NK-92 treated with Interleukin-12 subunit alpha and Interleukin-12 subunit beta, amount 100 ng/mL, for 24 hours (cell line): ENCODE measurements at places on chromosomes 6 and 20.

DNA sequence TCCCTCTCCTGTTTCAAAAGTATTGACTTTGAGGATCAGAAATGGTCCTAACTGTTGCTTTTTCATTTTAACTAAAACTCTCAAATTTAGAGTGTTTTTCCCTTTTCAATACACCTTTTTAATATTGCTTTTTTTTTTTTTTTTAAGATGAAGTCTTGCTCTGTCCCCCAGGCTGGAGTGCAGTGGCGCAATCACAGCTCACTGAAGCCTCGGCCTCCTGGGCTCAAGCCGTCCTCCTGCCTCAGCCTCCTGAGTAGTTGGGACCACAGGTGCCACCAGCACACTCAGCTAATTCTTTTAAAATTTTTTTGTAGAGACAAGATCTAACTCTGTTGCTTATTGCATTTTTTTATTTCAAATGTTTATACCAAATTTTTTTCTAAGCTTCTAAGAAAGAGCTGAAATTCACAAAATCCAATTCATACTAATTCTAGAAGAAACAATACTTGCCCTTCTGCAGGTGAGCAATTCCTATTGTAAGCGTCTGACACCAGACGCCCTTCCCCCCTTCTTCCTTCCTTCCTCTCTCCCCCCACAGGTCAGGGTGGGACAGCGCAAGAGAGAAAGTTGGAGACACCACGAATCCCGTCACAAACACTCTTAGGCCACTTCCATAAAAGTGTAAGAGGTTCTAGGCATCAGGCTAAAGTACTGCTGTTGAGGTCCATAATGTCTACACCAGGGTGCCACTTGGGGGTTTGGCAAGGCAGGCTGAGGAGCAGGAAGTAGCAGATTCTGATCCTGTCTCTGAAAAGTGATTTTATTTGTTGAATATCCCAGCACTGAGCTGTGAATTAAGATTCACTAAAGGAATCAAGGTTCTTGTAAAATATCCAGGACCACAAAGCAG, 12.8 kb downstream of the DLL1 start:
- no peak for DNase-seq

DNA sequence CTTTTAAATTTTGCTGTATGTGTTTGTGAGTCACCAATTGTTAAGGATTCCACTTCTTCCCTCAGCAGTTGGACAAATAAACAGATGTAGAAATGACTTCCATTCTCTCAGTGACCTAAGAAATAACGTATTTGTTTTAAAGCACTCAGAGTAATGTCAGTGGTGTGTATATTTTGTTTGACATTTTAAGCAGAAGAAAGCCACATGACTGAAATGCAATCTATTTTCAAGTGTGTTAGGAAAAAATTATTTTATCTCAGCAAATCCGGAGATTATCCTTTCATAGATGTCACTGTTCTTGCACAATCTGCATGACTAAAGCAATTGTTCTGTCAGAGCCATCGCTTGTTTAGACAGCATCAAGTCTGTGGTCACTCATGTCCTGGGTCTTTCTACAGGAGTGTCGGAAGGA, 77.1 kb downstream of the JAG1 start:
- DNase-seq = no peak

DNA sequence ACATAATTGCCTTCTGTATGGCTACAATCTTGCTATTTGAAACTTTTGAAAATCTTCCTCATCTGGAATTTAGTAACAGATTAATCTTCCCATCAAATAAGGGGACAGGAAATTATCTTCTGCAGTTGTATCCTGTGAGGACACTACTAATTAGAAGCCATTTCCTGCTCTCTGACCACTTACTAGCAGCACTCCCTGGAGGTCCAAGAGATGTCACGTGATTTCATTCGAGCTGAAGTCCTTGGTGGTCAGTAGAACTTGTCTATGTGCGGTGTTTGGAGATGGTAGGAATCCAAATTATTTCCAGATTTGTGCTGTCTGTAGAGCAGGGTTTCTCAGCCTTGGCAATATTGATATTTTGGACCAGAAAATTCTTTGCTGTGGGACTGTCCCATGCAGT, 202.5 kb downstream of the TFAP2B start:
- no peak for DNase-seq

DNA sequence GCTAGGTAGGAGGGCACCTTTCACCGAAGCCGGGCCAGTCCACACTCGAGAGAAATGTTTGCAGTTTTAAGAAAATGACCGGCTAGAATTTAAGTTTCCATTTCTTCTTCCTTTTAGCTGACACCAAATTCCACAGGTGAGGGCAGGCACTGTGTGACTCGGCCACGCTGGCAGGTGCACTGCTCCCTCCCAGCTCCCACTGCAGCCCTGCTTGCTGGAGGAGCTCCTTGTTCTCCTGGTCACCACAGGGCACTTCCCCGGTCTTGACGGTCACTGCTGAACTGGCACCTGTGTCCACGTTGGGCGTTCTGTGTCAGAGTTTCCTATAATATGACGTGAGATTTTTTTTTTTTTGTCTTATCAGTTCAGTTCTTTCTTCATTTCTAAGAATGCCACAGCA, 3.6 kb upstream of the KIF25 start:
- DNase-seq = no peak

DNA sequence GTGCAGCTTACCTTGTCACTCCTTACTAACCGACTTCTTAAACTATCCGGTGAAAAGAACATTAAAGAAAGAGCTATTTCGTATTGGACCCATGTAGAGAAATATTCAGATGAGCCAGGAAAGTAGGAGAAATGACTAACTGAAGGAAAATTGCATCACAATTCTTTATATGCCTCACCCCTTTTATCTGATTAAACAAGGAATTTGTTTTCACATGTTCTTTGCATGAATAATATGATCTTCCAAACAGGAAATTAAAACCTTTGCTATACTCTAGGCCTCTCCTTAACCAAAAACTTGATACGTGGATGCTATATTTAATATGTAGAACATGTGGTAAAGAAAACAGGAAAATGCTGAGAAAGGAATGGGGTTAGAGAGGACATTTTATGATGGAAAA, 41.9 kb upstream of the LRRC1 start:
- DNase-seq = no peak

- DNase-seq = no peak
Observed at GRCh38 chr6:166691199-166691598, 64.1 kb upstream of the RPS6KA2 start.
